ENCODE measurements at places on chromosomes 11 and 22.

- no peak for DNase-seq
These were observed 20.5 kb upstream of the PDGFB start for GRCh38 chr22:39265143-39265886.

DNA sequence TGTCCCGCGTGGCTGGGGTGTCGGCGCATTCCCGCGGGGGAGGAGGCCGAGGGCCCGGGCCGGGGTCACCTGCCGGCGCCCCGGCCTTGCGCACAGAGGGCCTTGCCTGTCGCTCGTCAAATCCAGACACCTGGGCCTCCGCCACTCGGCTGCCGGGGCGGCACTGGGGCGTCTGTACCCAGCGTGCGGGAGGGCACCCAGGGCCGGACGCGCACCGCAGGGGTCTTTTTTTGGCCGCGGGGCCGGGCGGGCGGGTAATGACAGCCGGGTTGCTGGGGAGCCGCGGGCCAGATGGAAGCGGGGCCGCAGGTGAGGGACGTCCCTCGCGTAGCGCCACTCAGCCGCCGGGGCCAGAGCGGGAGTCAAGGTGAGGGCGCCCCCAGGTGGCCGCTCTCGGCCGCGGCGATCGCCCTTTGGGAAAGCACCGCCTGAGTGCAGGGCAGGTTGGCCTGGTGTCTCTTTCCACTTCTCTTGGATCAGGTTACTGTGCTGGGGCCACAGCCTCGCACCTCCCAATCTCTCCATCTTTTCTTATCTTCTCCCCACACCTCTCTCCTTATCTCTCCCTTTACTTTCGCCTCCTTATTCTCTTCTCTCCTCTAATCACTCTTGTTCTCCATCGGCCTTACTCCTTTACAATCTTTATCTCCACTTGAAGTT lies 3.5 kb downstream of the PHLDB1 start:
- DNase-seq: no peak

DNA sequence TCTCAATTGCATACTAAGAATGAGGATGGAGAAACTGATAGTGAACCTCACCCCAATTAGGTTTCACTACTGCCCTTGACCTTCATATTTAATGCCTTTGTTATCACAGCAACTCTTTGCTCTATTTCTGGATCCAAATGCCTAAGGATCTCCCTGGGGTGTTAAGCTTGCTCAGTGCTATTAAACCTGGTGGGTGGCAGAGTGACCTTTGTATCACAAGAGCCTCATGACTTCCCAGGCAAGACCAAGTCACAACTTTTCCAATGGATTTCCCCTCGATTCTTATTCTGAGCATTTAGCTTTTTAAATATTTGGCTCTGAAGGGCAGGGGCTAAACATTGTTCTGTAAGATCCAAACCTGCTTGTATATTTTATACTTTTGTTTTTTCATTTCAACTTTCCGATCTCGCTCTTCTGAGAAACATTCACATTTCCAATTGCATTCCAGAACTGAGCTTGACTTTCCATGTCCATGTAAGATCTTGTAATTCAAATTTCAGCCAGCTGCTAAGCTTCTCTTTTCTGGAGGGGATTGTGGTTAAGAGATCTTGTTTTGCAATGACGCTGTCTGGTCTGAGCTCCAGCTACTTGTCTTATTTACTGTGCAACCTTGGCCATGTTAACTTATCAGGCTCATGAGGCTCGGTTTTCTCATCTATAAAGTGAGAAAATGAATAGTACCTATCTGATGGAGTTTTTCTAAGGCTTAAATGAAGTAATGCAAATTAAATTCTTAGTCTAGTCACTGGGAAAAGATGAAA lies 6.4 kb upstream of the EHF start:
- peak; percentile 50 for DNase-seq

DNA sequence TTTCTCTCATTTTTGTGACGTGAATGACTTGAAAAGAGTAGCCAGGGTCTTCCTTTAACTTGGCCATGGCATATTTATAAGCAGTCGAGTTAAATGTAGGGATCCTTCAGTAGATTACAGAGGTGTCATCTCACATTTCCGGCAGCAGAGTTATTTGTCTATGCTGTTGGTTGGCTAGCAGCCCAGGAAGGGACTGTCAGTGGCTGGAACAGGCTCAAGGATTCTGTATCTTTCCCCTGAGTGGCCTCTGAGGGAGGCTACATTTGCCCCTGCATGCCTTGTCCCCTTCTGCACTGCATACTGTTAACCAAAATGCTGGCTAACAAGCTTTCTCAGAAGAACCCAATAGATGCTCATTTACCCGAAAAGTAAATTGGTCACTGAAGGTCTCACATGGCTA lies 187.6 kb downstream of the PGR start:
- peak; percentile 19 for DNase-seq

GRCh38 chr11:109956124-109956793 lies 136.9 kb upstream of the ZC3H12C start:
- no peak for DNase-seq

GRCh38 chr11:130677486-130678153 lies 229.2 kb downstream of the ADAMTS15 start:
- peak; percentile 85 for DNase-seq
